ENCODE measurements at places on chromosomes 5 and 9. TPM values are rescaled to one million over a fixed set of nuclear protein-coding genes. Genes with fewer than 3 reads are reported as not detected.

- H3K36me3 ChIP-seq, result no peaks in the 10 kb centered on the region
- H3K4me3 ChIP-seq, result no peak overlapping the region
- DNase-seq, result no peak
- no peak overlapping the region for H3K27ac ChIP-seq
- no peaks in the 10 kb centered on the region for H3K4me1 ChIP-seq
Measured at GRCh38 chr5:134594336-134594735, 38.3 kb downstream of the SAR1B start.

The RAB3C gene
- total RNA-seq, result not detected

DNA sequence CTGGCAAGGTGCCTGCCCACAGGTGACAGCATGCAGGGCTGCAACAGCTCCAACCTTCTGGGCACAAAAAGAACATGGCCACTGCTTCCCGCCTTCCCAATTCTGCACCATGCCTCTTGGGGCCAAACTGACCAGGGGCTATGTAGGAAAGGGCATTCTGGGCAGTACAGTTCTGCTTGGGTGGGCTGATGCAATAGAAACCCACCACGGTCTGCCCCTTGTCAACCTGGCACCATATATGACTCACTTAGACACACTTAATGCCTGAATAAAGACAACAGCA is 40.2 kb upstream of the FCN1 start:
- no peak for DNase-seq
- no peaks in the 10 kb centered on the region for H3K36me3 ChIP-seq
- H3K4me1 ChIP-seq, result no peaks in the 10 kb centered on the region
- no peak overlapping the region for H3K27ac ChIP-seq

The SYK gene
- total RNA-seq, result 0.76 TPM

The SPINK13 gene
- not detected for total RNA-seq

The CAMLG gene
- total RNA-seq, result 26.7 TPM

- H3K27ac ChIP-seq, result no peak overlapping the region
- no peaks in the 10 kb centered on the region for H3K4me1 ChIP-seq
- H3K36me3 ChIP-seq, result no peaks in the 10 kb centered on the region
- no peak for DNase-seq
- H3K4me3 ChIP-seq, result no peak overlapping the region
Measured at GRCh38 chr9:123033864-123034601, 566 bp downstream of the GPR21 start.

DNA sequence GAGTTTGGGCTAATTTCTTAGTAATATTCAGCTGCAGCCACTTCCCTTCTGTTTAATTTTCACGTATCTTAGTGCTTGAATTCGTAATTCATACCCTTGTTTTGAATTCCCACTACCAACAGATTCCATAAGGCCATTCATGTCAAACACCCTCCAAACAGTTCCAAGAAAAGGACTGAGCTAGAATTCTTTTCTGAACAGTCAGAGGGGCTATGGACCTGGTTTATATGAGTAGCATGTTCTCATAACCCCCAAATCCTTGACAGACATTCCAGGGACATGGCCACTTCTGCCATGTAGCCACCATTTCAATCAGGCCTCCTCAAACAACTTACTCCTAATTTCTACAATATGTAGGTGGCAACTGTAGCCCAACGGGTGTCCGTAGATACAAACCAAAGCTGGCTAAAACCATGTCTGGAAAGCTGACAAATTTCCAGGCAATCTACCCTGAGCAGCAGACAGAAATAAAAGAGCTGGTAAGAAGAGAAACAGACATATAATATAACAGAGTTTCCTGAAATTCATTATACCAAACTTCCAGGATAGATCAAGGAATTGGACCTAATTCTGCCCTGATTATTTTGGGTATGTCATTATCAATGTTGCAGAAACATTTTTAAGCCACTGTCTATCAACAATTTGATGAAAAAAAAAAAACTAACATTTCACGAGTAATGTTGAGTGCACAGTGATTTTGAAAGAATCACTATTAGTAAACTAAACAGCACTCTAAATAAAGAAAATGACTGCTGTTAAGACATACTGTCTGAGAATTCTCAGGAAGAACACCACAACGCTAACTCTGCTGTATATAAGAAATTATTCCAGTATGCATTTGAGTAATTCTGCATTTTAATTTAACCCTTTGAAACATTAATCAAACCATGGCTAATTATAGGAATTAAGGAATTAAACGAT is 40.7 kb downstream of the EBF1 start:
- no peaks in the 10 kb centered on the region for H3K4me1 ChIP-seq
- H3K36me3 ChIP-seq, result no peaks in the 10 kb centered on the region
- no peak overlapping the region for H3K4me3 ChIP-seq

DNA sequence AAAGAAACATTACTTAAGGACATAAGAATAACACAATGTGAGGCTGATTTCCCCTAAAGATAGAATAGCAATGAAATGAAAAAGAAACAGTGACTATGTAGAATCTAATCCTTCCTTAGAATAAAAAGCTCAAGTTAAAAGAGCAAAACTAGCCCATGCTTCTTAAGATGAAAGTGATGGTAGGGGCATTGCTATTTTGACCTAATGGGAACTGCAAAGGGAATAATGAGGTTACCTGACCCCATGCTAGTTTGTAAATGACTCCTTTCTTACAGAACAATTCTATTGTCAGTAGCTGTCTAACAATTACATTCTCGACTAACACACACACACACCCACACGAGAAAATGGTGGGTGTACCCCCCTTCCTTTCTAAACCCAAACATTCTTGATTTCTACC is 575.8 kb downstream of the CSNK1G3 start:
- no peak overlapping the region for H3K27ac ChIP-seq
- H3K27me3 ChIP-seq, result no peaks in the 10 kb centered on the region
- H3K4me1 ChIP-seq, result no peaks in the 10 kb centered on the region
- no peak overlapping the region for H3K4me3 ChIP-seq

GRCh38 chr5:74476819-74477453 is 163.6 kb downstream of the ENC1 start:
- no peak for DNase-seq
- H3K36me3 ChIP-seq, result no peaks in the 10 kb centered on the region
- no peak overlapping the region for H3K27ac ChIP-seq
- H3K4me1 ChIP-seq, result no peaks in the 10 kb centered on the region
- H3K27me3 ChIP-seq, result no peaks in the 10 kb centered on the region

GRCh38 chr5:88691945-88692868 is 190.8 kb downstream of the MEF2C start:
- no peak for DNase-seq
- H3K4me1 ChIP-seq, result peaks cover 12% of the 10 kb centered on the region
- H3K27ac ChIP-seq, result no peak overlapping the region

The LURAP1L gene
- not detected for total RNA-seq

- H3K27ac ChIP-seq, result no peak overlapping the region
- H3K36me3 ChIP-seq, result no peaks in the 10 kb centered on the region
- H3K4me3 ChIP-seq, result no peak overlapping the region
- no peak for DNase-seq
Measured at GRCh38 chr5:9251379-9251980, 294.4 kb downstream of the SEMA5A start.

DNA sequence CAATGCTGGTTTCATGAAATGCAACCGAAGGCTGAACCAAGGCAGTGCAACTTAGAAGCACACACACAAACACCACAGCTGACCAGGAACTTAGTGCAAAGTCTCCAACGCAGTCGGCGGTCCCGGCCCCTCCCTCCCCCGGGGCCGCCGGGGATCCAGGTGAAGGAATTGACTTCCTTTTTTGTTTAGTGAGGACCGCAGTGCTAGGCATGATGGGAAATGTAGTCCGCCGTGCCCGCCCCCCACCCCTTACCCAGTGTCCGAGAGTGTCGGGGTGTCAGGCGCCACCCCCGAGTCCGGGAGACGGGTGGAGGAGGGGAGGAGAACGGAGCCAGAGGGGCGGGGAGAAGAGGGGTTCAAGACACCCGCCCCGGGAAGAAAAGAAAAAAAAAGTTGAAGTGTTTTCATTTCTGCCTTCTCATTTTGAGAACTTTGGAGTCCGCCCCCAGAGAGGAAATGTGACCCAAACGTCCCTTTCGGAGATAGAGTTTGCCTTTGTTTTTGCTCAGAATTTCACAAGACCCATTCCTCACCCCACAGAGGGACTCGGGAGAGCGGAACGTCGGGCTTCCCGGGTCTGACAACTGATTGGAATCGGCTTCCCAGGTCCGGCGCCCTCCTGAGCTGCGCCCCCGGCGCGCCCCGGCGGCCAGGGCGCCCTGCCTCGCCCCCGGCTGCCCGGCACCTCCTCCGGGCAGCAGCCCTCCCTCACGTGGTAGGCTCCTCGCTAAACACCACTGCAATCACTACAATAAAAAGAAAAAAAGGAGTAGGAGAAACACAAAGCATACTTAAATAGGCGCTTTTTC is 2.0 kb downstream of the IER5L start:
- peaks cover 28% of the 10 kb centered on the region for H3K4me1 ChIP-seq
- peaks cover 3% of the 10 kb centered on the region for H3K27me3 ChIP-seq
- no peaks in the 10 kb centered on the region for H3K36me3 ChIP-seq
- peak overlapping the region; percentile 12 for H3K27ac ChIP-seq
- H3K4me3 ChIP-seq, result peak overlapping the region; percentile 70

The NDOR1 gene
- total RNA-seq, result 37.1 TPM

- H3K27ac ChIP-seq, result no peak overlapping the region
- no peaks in the 10 kb centered on the region for H3K36me3 ChIP-seq
- H3K4me3 ChIP-seq, result no peak overlapping the region
- H3K27me3 ChIP-seq, result no peaks in the 10 kb centered on the region
Measured at GRCh38 chr9:121999556-121999955, 93.6 kb downstream of the TTLL11 start.

- H3K27me3 ChIP-seq, result no peaks in the 10 kb centered on the region
- DNase-seq, result no peak
- H3K36me3 ChIP-seq, result no peaks in the 10 kb centered on the region
- no peaks in the 10 kb centered on the region for H3K4me1 ChIP-seq
- no peak overlapping the region for H3K4me3 ChIP-seq
Measured at GRCh38 chr5:151862811-151863472, 61.7 kb downstream of the GLRA1 start.

The SLC6A7 gene
- total RNA-seq, result not detected

DNA sequence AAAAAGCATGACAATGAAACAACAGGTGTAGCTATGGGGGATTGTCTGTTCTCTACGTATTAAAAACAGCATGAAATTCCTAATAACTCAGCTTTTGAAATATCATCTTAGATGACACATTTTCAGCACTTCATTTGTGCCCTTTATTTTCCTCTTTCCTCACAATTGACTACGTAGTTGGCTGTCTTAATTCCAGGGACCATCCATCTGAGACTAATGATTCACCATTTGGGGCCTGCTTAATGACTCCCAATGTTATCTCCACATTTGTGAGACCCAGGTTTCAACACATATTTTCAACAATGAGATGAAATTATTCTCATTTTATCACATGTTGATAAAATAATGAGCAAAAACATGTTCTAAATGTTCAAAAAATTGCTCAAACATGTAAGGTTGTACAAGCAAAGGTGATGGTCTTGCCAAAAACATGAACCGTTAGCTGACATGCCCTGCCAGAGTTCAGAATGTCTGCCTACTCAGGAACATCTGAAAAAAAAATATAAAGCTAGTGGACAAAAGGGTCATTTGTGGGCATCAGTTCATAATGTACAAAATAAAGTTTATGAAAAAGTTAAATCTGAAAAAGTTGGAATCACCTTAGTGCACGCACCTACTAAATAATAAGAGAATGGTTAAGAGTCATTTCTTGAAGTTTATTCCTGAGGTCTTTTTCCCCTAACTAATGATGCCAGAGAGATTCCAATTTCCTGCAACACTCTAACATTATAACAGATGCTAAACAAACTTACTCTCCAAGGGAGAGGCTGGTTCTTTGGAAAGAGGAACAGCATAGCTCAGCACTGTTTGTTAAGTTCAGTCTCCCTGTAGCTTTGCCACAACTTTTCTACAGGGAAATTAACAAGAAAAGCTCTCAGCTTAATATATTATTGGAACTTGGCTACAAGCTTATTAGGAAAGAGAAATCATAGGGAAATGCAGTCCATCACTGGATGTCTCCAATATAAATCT is 275.5 kb downstream of the SPOCK1 start:
- H3K4me3 ChIP-seq, result no peak overlapping the region
- no peak for DNase-seq
- no peak overlapping the region for H3K27ac ChIP-seq
- H3K27me3 ChIP-seq, result no peaks in the 10 kb centered on the region
- no peaks in the 10 kb centered on the region for H3K4me1 ChIP-seq

- no peak overlapping the region for H3K27ac ChIP-seq
- no peak for DNase-seq
- H3K27me3 ChIP-seq, result no peaks in the 10 kb centered on the region
- H3K4me1 ChIP-seq, result no peaks in the 10 kb centered on the region
Measured at GRCh38 chr5:7926720-7927119, 57.8 kb downstream of the MTRR start.
